ENCODE measurements at places on chromosomes 2 and 18.
A peak's percentile ranks its signal among the peaks of the same experiment; 100 is the strongest.

DNA sequence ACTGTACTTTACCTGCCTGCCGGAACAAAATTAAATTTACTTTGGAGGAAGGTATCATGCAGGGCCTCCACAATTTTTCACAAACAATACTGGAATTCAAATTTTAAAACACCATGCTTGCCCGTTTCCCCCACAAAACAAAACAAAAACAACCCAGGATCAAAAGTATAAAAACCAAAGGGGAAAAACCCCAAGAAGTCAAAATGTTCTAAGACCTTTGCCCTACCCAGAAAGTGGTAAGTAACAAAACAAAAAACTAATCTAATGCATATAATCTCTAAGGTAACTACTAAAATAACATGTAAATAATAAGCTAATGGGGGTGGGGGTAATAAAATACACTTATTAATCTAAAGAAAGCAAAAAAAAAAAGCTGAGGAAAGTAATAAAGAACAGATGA is 60.5 kb downstream of the CUL3 start:
- peak; percentile 63 for DNase-seq

DNA sequence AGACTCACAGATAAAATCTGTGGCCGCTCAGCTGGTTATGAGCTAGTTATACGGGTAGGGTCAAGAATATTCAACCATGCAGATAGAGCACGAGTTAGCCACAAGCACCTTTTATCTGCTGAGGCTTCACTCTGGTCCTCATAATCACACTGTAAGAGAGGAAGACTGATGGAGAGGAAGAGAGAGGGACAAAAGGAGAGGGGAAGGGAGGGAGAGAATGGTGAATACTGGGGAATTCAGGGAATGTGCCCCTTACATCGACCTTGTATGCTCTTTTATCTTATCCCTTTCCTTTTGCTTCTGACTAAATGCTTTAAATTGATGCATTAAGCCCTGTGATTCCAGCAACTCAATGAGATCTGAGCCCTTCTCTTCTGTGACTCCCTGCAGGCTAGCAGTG is 333.1 kb downstream of the DSEL start:
- no peak for DNase-seq

DNA sequence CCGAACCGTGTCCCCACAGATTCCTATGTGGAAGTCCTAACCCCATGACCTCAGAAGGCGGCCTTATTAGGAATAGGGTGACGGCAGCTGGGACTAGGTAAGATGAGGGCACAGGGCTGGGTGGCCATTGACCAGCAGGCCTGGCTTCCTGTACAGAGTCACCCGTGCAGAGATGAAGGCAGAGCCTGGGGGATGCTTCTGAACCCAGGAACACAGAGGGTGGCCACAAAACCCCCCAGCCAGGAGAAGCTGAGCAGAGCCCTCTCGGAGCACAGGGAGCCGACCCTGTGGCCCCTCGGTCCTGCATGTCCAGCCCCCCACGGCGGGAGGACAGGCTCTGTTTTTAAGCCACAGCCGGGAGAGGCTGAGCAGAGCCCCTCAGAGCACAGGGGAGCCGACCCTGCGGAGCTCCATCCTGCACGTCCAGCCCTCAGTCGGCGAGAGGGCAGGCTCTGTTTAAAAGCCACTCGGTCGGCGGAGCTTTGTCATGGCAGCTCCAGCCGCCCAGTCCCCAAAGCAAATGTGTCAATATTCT is 2.7 kb downstream of the PDCD1 start:
- no peak for DNase-seq

DNA sequence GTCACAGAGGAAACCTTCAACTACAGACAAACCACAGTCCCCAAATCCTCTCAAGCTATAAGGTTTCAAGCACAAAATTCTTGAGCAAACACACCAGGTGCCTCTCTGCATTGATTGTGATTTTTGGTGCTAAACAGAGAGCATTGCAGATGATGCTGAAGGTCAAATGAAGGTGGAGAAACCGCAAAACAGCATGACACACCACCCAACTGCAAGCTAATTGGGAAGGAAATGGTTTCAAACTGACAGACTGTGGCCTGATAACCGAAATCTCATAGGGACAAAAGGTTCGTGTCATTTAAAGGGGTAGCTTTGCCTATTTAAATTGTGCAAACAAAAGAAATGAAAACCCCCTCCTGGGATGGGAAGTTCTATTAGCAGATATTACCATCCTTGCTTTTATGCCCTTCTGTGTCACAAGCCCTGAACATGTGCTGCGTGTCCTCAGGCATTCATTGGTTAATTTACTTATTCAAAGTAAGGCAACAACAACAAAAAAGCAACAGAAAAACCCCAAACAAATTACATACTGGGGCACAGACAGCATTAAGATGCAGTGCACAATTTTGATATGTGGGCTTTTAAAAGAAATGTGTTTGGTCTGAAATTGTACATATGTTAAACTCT is 154.9 kb downstream of the AQP4 start:
- DNase-seq = peak; percentile 78

- no peak for DNase-seq
These were observed 25.6 kb downstream of the FAP start for GRCh38 chr2:162217598-162217997.

DNA sequence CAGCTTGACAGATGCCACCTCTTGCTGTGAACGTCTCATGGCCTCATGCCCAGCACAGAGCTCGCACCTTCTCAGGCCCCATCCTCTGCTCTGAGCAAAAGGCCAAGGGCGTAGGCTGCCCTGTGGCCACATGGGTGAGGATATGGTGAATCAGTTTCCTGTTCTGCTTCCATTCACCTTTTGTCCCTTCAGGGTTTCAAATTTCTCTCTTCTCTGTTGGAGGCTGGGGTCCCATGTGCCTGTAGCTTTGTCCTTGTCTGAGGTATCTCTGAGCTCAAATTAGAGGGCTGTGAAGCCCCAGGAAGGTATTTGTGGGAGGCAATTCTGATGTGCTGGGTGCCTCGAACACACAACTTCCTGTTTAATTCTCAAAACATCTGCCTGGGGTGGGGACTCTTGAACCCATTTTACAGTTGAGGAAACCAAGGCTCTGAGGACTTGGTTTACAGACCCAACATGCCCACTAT is 29.0 kb downstream of the ZAP70 start:
- peak; percentile 76 for DNase-seq

GRCh38 chr2:162337868-162338267 is 6.1 kb upstream of the GCA start:
- no peak for DNase-seq

DNA sequence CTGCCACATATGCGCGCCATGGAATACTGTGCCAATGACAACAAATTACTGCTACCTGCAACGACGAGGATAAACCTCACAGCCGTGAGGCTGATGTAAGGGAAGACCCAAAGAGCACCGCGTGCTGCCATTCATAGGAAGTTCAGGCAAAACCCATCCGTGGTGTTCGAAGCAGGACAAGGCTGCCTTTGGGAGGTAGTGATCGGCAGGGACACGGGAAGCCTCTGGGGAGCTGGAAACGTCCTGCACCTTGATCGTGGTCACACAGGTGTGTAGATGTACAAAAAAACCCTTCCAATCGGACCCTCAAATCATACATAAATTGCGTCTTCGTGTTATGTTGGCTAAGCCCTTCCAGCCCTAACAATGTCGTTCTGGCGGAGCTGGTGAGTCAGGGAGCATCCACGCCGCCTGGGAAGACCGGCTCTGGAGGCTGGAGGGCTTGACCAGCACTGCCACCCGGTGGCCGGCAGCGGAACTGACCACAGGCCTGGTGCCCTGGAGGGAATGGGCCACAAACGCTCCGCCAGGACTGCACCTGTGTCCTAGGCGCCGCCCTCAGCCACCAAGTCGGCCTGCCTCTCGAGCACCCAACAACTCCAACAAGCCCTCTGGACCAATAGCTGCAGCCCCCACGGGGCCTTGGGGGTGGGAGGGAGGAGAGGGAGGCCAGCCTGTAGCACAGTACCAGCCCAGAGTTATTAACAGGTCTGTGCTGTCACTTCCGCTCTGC is 4.1 kb upstream of the NEURL3 start:
- DNase-seq = peak; percentile 91

GRCh38 chr2:46535360-46535759 is 56.0 kb downstream of the TMEM247 start:
- DNase-seq = peak; percentile 72

GRCh38 chr2:34229998-34230397 is 630.9 kb upstream of the FAM98A start:
- DNase-seq = no peak

DNA sequence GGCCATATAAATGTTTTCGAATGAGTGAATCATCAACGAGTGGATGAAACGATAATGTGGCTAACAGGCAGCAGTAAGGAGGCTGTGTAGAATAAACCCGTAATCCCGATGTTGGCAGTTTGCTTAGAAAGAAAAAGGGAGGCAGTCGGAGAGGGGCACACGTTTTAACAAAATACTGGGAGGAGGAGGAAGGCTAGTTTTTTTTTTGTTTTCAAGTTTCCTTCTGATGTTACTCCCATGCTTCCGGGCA is 476 bp upstream of the MSH2 start:
- no peak for DNase-seq

- DNase-seq = no peak
These were observed 17.7 kb upstream of the GORASP2 start for GRCh38 chr2:170911314-170911889.

GRCh38 chr2:85503851-85504777 is 34.9 kb upstream of the MAT2A start:
- no peak for DNase-seq

DNA sequence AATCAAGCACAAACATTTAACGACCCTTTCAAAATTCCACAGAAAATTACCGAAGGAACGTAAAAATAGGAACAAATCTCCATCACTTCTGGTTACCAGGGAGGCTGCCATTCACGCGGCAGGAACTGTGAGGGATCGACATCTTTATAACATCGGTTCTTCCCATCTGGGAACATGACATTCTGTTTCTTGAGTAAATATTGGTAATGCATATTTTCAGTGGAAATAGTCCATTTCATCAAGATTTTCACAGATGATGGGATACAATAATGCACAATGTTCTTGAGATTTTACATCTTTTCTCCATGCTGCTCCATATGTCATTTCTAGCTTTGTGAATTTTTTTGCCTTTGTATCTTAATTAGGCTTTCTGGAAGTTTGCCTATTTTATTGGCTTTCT is 10.0 kb downstream of the ADD2 start:
- DNase-seq = no peak

GRCh38 chr2:29215073-29215472 is 99.9 kb downstream of the CLIP4 start:
- DNase-seq = no peak

- no peak for DNase-seq
These were observed 72.5 kb upstream of the ID2 start for GRCh38 chr2:8609357-8609811.

GRCh38 chr18:30828700-30829099 is 213.8 kb downstream of the DSC3 start:
- no peak for DNase-seq

DNA sequence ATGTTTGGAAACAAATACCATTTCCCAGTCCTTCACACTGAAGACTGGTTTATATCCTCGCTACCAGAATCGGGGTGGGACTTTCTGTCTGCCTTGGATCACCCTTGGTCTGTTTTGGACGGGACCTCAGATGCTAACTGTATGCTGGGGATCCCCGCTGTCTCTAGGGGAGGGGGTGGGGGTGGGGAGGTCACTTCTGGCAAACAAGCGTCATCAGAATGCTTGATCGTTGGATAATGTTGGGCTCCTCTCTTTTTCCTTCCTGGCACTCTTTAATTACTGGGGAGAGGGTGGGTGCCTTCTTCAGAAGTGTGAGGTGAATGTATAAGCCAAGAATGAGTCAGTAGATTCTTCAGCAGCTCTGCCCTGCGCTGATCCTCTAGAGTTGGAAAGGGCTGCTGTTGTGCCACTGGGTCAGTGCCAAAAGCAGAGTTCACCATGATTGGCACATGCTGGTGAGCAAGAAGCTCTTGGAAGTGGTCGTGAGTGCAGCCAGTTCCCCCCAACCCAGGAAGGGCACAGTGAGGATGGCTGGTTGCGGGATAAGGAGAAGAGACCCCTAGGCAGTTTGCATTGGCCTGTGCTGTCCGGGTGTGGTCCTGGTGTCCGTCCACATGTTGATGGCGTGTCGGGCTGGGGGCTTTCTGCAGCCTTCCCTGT is 32.2 kb downstream of the DGKD start:
- DNase-seq = no peak

DNA sequence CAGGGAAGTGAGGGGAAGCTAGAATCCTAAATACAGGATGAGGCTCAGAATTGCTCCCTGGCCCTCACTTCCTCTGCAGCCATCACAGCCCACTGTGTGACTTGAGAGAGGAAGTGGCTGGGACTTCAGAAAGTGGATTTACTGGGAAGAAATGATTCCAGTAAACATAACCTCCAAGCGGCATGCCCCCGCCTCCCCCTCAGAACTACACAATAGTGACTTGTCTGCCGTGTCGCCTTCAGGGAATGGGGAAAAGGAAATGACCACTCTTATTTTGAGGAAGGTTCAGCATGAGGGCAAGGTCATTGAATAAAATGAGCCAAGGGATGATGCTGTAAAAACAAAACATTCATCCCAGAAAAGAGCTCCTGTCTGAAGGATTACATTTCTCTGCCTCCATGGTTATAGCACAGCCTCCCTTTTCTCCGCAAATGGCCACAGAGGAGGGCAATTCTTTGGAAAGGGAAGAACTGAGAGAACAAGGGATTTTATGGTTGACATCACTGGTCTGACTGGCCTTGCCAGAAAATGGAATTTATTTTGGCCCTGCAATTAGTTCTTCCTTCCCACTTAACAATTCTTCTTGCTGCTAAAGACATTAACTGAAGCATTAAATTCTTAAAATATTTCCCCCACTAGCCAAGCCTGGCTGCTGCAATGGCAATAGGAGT is 78.9 kb upstream of the DAPL1 start:
- DNase-seq = no peak

DNA sequence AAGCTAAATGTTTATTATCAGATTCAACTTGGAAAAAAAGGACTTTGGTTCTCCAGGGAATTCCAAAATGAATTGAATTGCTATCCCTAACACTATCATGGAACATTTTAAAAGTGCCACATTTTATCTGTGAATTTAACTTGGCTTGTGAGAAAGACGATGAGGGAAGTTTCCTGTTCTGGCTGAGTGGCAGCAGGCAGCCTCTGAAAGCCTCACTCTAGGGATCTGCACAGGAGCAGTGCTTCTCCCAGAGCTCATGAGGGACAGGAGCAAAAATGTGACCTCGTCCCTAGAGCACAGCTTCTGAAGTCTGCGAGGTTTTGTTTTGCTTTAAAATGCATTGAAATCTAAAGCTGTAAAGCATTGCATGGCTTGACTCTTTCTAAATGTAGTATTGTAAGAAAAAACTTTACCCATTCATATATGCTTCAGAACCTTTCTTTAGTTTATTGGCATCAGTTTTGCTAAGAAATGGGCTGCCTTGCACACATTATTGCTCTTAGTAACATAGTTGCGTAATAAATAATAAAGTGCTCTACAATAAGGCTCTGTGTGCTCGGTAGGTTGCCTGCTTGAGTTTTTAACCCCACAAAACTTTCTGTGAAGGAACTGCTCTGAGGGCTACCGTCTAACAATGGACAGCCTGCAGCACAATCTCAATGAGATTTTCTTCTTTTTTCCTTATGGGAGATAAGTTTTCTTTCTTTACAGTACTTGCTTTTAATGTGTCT is 136.2 kb upstream of the CDCA7 start:
- no peak for DNase-seq

GRCh38 chr2:235951982-235952381 is 216.2 kb downstream of the GBX2 start:
- peak; percentile 83 for DNase-seq

All from activated CD4-positive, alpha-beta T cell treated with anti-CD3 and anti-CD28 coated beads, Interleukin-2, amount 10 ng/mL, durations not matched to agents 24 days and 14 days (primary cell).